ENCODE measurements at places on chromosomes 16 and 17.

DNA sequence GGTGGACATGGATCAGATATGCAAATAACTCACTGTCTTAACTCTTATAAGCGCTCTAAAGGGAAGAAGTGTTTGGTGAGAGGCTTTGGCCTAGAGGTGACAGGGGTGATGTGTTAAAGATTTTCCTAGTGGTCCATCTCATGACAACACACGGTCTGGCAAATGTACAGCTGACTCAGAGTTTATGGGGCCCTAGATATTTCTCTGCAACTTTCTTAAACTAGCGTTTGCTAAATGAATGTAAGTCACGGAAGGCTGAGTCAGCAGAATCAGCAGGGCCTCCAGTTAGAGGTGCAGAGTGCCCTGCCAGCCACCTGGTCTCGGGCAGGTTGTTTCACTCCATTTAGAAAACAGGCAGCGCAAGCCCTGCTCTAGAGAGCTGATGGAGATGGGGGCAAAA is 40.1 kb downstream of the CLEC16A start:
- DNase-seq: no peak

DNA sequence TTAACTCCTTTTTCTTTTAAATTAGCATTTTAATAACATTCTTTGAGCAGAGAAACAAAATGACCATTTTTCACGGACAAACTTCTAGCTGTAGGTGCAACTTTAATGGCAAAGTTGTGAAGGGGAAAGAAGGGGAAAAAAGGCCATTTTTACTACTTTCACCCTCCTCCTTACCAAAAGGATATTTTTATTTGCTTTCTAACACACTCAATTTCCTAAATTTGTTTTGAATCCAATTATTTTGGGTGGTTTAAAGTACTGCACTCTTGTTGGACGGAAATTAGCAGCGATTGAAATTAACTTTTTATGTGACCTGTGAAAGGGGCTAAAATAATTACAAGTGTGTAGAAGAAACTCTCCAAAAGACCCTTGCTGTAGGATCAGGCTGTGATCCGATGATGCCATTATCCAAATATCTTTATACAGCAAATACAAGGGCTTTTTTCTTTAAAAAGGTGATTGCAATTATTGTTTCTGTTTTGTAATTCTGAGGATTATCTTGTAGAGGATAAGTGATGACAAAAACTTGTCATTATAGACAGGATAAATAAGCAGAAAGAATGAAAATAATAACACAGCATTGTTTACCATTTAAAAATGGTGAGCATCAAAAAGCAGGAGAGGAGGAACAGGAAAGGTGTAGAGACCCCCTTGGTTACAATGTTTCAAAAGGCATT is 42.4 kb downstream of the SNX11 start:
- no peak for DNase-seq

GRCh38 chr17:68646626-68647526 is 45.7 kb upstream of the FAM20A start:
- DNase-seq: no peak

GRCh38 chr17:53093391-53093790 is 729.3 kb upstream of the KIF2B start:
- no peak for DNase-seq

GRCh38 chr16:11431915-11432465 is 86.7 kb downstream of the RMI2 start:
- DNase-seq: no peak

DNA sequence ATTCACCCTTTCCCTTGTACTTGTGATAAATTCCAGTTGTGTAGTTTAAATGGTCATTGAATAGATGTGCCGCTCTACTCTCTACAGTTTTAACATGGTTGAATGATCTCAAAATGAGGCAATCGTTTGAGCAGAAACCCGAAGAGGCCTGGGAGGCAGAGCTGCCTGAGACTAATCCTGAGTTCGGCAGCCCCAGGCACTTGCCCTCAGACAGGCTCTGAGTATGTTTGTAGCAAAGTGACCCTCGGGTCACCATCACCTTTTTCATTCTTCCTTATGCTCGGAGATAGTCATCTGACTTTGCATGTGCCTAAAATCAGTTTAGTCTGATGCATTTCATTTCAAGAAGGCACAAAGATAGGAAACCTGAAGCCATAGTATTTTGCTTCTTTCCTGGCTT is 184.0 kb upstream of the RBFOX1 start:
- no peak for DNase-seq

GRCh38 chr17:59848778-59849177 is 44.0 kb downstream of the TUBD1 start:
- no peak for DNase-seq

DNA sequence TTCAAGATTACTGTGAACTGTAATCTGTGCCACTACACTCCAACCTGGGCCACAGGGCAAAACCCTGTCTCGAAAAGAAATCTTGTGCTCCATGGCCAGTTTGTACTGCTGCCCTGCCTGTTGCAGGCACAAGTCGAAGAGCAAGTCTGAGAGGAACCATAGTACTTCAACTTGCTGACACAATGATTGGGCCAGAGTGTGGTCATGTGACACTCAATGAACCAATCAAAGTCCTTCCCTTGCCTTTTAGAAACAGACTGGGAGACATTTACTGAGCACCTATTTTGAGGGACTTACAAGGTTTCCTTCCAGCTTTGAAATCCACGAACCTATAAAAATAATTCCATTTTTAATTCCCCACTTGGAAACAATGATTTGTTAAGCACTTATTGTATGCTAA is 39.8 kb upstream of the TMC5 start:
- no peak for DNase-seq

DNA sequence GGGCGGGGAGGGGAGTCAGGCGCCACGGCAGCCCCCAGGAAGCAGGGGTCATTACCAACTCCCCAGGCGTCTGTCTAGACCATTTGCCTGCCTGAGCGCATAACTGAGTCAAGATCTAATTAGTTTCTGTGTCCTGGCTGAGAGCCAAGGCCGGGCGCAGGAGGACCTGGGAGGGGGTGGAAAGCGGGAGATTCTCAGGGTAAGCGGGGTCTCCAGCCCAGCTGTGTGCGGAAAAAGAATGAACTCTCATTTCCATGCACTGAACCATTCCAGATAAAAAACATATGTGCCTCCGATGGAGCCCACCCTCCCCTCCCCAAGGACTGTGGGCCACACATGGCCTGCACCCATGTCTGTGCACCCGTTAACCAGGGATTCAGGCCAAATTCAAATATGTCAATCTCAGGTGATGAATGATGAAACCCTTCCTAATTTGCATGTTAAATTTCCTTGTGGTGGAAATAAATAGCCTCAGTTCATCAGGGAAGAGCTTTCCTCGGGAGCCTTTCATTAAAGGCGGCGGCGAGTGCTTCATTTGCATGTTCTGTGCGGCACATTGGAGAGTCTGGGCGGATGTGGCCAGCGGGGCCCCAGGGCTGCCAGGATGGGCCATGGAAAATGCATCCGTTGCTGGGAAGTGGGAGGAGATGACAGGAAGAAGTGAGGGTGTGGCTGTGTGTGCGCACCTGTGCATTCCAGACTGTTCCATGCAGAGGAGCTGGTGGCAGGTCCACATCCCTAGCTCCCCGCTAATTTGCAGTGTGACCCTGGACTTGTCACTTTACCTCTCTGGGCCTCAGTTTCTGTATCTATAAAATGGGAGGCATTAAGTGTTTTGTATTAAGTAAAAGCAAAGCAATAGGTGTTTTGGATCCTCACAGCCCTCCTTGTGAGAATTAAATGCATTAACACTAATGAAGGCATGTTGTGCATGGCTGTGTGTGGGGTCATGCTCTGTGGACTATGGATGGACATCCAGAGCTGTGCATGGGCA is 151.1 kb downstream of the SDK2 start:
- no peak for DNase-seq

- DNase-seq: no peak
Measured at GRCh38 chr17:73783945-73784603, 139.8 kb upstream of the SDK2 start.

DNA sequence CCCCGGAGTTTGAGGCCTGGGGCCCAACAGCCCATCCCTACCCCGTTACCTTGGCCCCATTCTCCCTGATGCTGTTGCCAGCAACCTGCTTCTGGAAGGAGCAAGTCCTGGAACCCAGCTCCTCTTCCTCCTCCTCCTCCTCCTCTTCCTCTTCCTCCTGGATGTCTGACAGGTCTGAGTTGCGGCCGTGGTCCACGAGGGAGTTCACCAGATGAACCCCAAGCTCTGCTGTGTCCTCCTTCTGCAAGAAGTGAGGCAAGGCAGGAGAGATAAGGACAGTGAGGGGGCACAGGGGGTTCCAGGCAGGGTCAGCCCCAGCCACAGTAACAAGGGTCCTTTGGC is 18.7 kb downstream of the TSPOAP1 start:
- no peak for DNase-seq

DNA sequence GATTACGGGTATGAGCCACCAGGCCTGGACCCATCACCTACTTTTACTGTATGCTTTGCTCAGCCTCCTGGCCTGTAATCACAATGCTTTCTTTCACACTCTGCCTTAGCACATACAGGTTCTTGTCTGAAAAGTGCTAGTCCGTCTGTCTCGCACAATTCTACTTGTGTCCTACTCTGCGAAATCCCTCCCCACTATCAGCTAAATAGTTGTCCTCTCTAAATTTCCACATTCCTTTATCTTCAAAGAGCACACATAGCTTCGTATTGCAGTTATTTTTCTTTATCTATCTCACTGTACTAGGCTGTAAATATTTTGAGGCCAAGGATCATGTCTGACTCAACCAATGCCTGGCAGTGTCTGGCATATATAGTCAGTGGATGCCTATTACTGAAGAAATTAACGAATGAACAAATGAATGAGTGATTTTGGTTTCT is 38.5 kb upstream of the ETV4 start:
- DNase-seq: no peak

DNA sequence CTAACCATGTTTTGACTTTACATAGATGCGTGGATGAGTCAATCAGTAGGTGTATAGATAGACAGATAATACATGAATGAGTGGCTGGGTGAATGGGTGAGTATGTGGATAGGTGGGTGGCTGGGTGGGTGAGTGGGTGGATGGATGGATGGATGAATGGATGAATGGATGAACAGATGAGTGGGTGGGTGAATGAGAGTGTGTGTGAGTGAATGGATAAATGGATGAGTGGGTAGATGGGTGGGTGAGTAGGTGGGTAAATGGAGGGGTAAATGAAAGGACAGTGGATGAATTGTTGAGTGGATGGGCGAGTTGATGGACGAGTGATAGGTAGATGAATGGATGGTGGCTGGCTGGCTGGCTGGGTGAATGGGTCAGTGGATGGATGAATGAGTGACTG is 23.2 kb downstream of the C16orf95 start:
- no peak for DNase-seq

DNA sequence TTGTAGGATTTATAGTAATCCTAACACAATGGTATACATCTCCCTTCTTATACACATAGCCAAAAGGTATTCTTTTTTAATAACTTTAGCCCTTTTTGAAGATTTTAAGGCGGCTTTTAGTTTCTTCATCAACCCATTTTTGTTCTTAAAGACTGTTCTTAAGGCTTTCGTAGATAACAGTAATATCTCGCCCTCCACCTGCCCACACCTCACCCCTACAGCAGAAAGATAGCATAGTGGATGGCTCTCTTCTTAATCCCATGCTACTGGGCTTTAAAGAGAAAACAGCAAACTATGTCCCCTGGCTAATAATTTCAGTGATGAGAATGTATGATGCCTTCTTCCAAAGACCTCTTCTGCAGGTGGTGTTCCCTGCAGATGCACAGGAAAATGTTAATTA is 8.6 kb downstream of the IGSF6 start:
- no peak for DNase-seq

GRCh38 chr16:78583441-78583840 is 484.0 kb downstream of the WWOX start:
- no peak for DNase-seq

GRCh38 chr17:17712268-17712924 is 31.1 kb downstream of the RAI1 start:
- DNase-seq: no peak
